Thoracic aorta (tissue), 2 donors: ENCODE measurements at places on chromosomes 2 and 18.
A peak's percentile ranks its signal among the peaks of the same experiment; 100 is the strongest.

DNA sequence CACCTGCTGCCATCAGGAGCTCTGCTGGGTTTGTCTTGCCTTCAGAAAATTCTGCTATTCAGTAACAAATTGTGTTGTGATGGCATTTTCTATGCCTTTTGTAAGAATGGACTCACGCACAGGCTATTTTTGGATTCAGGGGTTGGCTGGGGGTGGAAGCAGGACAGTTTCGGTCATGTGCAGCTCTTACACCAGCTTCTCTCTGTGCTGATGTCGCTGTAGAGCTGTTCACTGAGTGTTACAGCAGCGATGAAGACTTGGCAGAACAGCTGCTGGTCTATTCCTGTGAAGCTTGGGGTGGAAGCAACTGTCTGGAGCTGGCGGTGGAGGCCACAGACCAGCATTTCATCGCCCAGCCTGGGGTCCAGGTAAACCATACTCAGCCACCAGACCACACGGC is 49.2 kb downstream of the TRPM8 start:
- no peak overlapping the region for H3K27ac ChIP-seq
- H3K4me3 ChIP-seq, result no peak overlapping the region
- DNase-seq, result no peak
- no peaks in the 10 kb centered on the region for H3K27me3 ChIP-seq
- H3K4me1 ChIP-seq, result no peaks in the 10 kb centered on the region

GRCh38 chr2:68420254-68420910 is 46.7 kb downstream of the FBXO48 start:
- no peak for DNase-seq
- H3K27me3 ChIP-seq, result no peaks in the 10 kb centered on the region
- no peak overlapping the region for H3K27ac ChIP-seq
- no peak overlapping the region for H3K4me3 ChIP-seq

DNA sequence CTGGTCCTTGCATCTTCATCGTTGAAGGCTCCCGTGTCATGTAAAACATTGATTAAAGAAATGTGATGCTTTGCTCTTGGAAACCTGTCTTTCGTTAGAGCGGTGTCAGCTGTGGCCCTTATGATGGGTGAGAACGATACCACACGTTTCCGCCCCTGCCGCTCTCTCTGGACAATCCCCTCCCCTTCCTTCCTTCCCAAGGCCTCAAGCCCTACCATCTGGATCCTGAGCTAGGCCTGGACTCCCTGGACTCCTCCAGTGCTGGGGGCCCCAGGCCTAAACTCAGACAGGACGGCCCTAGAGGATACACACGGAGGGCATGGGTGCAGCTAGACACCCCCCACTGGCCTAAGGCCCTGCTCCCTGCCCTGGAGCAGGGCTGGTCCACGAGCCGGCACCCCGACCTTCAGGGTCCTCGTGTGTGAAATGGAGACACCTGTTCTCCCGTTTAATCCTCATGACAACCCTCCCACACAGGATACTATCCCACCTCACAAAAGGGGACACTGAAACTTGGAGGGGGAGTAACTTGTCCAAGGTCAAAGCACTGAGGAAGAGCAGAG is 13.2 kb downstream of the BIN1 start:
- H3K4me1 ChIP-seq, result peaks cover 32% of the 10 kb centered on the region
- no peaks in the 10 kb centered on the region for H3K36me3 ChIP-seq
- H3K27me3 ChIP-seq, result no peaks in the 10 kb centered on the region
- no peak overlapping the region for H3K4me3 ChIP-seq

- H3K4me1 ChIP-seq, result peaks cover 16% of the 10 kb centered on the region
- DNase-seq, result no peak
- no peak overlapping the region for H3K27ac ChIP-seq
- H3K4me3 ChIP-seq, result no peak overlapping the region
- no peaks in the 10 kb centered on the region for H3K27me3 ChIP-seq
These were observed 83.6 kb downstream of the ATAD2B start for GRCh38 chr2:23843051-23843976.

DNA sequence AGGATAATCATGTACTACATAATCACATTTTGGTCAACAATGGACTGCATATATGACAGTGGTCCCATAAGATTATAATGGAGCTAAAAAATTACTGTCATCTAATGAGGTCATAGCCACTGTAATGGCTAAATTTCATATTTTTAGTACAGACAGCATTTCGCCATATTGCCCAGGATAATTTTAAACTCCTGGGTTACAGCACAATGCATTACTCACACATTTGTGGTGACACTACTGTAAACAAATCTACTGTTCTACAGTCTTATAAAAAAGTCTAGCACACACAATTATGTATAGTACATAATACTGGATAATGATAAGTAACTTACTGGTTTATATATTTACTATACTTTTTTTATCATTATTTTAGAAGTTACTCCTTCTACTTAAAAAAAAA is 12.8 kb downstream of the EIF2AK2 start:
- peaks cover 47% of the 10 kb centered on the region for H3K36me3 ChIP-seq
- no peaks in the 10 kb centered on the region for H3K4me1 ChIP-seq
- no peak for DNase-seq
- no peak overlapping the region for H3K27ac ChIP-seq
- H3K4me3 ChIP-seq, result no peak overlapping the region
- no peaks in the 10 kb centered on the region for H3K27me3 ChIP-seq

DNA sequence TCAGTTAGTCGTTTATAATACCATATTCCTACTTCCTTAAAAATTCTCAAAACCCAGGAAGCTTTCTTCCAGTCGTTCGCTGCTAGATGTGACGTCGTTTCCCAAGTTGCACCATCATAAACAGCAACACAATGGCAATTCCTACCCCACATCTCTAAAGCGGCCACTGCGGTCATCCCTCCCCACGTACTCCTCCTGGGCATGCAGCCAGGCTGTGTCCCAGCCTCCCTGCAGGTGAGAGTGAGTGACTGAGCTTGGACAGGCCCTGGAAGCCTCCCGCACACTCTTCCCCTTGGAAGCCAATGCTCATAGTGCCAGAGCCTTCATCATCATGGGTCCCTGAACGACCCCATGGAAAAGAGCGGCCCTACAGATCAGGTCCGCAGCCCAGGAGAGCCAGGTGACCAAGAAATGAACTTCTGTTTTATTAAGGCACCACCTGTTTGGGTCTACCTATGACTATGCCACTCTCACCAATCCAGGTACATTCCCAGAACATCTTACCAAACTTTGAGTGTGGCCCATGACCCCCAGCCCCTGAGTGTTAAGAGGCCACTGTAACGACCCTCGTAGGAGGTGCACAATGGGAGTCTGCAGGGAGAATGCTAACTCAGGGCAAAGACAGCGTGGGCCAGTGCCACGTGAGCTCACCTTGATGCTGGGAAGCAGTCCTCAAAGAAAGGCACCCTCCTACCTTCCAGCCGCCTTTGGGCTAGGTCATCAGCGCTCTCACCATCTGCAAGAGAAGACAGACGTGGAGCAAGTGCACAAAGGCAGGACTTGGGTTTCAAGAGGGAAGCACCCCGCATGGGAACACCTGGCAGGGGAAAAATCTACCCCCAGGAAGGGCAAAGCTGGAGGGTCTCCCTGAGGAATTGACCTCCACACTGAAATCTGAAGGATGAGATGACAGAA is 74.7 kb upstream of the RAB6C start:
- no peak overlapping the region for H3K27ac ChIP-seq
- H3K36me3 ChIP-seq, result no peaks in the 10 kb centered on the region
- DNase-seq, result no peak
- H3K27me3 ChIP-seq, result no peaks in the 10 kb centered on the region
- H3K4me1 ChIP-seq, result no peaks in the 10 kb centered on the region

DNA sequence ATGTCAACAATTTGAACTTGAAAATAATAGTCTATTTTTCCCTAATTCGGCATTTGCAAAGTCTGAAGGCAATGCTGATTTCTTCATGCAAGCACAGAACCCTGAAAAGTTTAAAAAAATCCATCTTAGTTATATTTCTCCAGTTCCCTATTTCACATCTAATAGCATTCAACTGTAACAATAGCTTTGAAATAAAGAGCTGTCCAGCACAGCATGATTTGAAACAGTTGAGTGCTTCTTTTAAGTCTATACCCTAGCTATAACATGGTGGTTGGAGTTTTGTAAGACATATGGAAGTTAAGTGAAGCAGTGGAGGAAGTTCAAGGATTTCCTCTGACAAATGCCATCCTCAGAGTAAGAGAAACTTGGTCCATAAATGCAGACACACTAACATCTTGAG is 691.9 kb downstream of the ERBB4 start:
- no peaks in the 10 kb centered on the region for H3K36me3 ChIP-seq
- H3K27ac ChIP-seq, result no peak overlapping the region
- no peaks in the 10 kb centered on the region for H3K4me1 ChIP-seq

DNA sequence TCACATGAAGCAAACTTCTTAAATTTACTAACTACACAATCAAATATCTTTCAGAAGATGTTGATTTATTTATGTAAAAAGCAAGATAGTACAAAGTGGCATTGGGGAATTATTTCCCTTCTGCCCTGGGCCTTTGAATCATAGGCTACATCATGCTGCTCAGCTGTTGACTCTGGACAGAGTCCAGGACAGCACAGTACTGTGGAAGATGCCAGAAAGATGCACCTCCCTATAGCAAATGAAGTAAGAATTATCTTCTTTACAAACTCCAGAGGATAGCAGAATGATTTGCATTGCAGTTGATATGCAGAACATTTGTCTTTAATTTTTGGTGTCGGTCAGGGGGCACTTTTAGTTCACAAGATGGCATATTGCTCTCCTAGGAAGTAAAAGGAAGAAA is 1354.5 kb upstream of the ZEB2 start:
- H3K4me3 ChIP-seq, result no peak overlapping the region
- DNase-seq, result no peak
- H3K27me3 ChIP-seq, result no peaks in the 10 kb centered on the region
- H3K36me3 ChIP-seq, result no peaks in the 10 kb centered on the region

GRCh38 chr18:79829136-79829854 is 31.6 kb downstream of the KCNG2 start:
- H3K4me3 ChIP-seq, result no peak overlapping the region
- H3K4me1 ChIP-seq, result no peaks in the 10 kb centered on the region
- DNase-seq, result no peak
- H3K27me3 ChIP-seq, result no peaks in the 10 kb centered on the region
- no peak overlapping the region for H3K27ac ChIP-seq

DNA sequence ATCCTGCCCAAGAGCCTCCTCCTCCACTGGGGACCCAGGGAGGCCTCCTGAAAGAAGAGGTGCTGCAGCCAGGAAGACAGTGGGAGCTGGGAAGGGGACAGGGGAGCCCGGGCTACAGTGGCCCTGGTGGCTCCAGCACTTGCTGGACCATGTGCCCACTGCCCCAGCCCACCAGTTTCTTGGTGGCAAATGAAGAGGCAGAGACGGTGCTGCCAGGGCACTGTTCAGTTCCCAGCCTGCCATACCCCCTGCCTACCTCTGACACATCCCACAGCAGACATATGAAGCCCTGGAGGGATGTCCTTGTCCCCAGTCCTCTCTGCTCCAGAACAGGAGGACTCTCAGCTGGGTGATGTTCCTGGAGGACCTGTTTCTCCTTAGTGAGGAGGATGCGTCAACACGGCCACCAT is 3.7 kb downstream of the RAMP1 start:
- DNase-seq, result no peak
- peaks cover 41% of the 10 kb centered on the region for H3K4me1 ChIP-seq
- H3K27ac ChIP-seq, result peak overlapping the region; percentile 92

DNA sequence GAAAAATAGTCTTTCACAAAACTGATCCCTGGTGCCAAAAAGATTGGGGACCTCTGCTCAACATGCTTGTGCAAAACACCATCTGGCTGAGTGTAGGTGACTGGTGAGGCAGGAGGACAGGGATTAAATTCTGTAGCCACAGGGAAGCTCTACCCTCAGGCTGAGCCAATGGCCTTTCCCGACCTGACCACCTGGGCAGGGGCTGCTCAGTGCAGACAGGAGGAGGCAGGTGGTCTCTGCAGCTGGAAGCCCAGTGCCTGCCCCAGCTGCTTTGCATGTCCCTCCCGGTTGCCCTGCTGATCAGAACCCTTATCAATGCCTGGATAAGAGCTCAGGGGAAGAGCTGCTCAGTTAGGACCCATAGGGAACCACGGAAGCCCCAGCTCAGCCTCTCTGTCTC is 235.3 kb downstream of the ANKRD36 start:
- no peak overlapping the region for H3K4me3 ChIP-seq
- no peak overlapping the region for H3K27ac ChIP-seq
- no peaks in the 10 kb centered on the region for H3K27me3 ChIP-seq
- no peaks in the 10 kb centered on the region for H3K4me1 ChIP-seq

- H3K27ac ChIP-seq, result peak overlapping the region; percentile 89
- peaks cover 17% of the 10 kb centered on the region for H3K4me1 ChIP-seq
- no peaks in the 10 kb centered on the region for H3K36me3 ChIP-seq
- DNase-seq, result no peak
These were observed 849 bp upstream of the VRK2 start for GRCh38 chr2:58045580-58046334.

- no peaks in the 10 kb centered on the region for H3K4me1 ChIP-seq
- H3K27ac ChIP-seq, result no peak overlapping the region
These were observed 38.9 kb downstream of the DHX57 start for GRCh38 chr2:38836791-38837190.
